Stimulated activated CD4-positive, alpha-beta T cell treated with anti-CD3 and anti-CD28 coated beads, TNF-alpha, amount 100 ng/mL, for 1 hour (primary cell): ENCODE measurements at places on chromosomes 1 and 21.

GRCh38 chr1:183646776-183647175, 6.3 kb downstream of the APOBEC4 start:
- no peak for DNase-seq

DNA sequence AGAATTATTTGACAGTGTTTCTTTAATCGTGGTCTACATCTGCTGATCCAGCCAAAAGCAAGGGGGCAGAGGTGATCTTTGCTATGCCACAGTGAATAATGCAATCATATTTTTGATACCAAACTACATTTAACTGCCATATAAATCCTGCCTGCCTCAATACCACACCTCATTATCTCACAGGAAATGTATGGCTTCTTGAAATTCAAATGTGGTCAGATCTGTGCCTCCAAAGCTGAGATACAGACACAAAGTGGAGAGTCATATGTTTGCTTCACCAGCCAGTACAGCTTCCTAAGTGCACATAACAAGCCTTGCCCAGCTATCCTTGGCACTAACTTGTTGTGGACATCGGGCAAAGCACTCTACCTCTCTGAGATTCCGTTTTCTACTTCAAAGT, 250.0 kb upstream of the NFIA start:
- DNase-seq, result no peak

GRCh38 chr1:225299624-225300023, 128.2 kb downstream of the LBR start:
- DNase-seq, result no peak

- DNase-seq, result no peak
Observed at GRCh38 chr1:181014477-181015250, 8.0 kb downstream of the STX6 start.

- DNase-seq, result no peak
Observed at GRCh38 chr1:41345434-41346075, 15.7 kb upstream of the FOXO6 start.

GRCh38 chr1:245292553-245292952, 137.8 kb downstream of the KIF26B start:
- no peak for DNase-seq
